CD4-positive, alpha-beta T cell treated with Interferon alpha-2 for 1 hour (primary cell): ENCODE measurements at places on chromosomes 6 and 20.
A peak's percentile ranks its signal among the peaks of the same experiment; 100 is the strongest.

GRCh38 chr6:106539936-106540335 is 89.4 kb downstream of the RTN4IP1 start:
- no peak for DNase-seq

- DNase-seq = no peak
Measured at GRCh38 chr20:10366898-10367692, 66.9 kb downstream of the MKKS start.

- DNase-seq = no peak
Measured at GRCh38 chr20:36465109-36466080, 75.9 kb upstream of the MYL9 start.

DNA sequence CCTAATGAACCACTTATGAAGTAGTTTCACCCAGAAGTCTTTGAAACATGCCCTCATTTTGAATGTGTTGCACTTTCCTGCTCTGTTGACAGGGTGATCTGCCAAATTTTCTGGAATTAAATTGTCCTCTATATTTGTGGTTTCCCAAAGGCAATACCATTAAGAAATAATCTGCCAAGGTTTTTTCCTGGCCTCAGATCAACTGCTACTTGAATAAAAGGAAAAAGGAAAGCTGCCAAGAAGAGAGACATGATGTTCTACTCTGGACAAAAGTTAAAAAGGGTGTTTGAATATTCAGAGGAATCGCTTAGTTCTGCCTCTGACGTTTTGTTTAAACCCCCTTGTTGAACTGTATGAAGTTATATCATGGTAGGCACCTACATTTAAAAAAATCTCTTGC is 37.4 kb upstream of the ARMH2 start:
- DNase-seq = no peak

GRCh38 chr6:100518588-100518987 is 53.9 kb upstream of the SIM1 start:
- no peak for DNase-seq

DNA sequence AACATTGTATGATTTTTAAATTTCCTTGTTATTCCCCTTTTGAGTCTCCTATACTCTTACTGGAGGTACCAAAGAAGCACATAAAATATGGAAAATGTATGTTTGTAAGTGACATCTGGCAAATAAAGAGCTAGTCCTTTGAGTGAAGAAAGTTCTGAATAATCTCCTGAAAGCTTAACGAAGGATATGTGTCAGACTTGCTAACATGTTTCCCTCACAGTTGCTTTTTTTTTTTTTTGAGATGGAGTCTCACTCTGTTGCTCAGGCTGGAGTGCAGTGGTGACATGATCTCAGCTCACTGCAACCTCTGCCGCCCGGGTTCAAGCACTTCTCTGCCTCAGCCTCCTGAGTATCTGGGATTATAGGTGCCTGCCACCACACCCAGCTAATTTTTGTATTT is 63.6 kb downstream of the STK4 start:
- DNase-seq = no peak

DNA sequence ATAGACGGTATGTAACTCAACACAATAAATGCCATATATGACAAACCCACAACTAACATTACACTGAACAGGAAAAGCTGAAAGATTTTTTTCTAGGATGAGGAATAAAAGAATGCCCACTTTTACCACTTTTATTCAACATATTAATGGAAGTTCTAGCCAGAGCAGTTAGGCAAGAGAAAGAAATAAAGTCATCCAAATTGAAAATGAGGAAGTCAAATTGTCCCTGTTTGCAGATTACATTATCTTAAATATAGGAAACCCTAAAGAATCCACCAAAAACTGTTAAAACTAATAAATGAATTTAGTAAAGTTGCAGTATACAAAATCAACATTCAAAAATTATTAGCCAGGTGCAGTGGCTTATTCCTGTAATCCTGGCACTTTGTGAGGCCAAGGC is 24.6 kb upstream of the ADGB start:
- DNase-seq = no peak

GRCh38 chr6:137550535-137550934 is 56.3 kb upstream of the OLIG3 start:
- DNase-seq = no peak

DNA sequence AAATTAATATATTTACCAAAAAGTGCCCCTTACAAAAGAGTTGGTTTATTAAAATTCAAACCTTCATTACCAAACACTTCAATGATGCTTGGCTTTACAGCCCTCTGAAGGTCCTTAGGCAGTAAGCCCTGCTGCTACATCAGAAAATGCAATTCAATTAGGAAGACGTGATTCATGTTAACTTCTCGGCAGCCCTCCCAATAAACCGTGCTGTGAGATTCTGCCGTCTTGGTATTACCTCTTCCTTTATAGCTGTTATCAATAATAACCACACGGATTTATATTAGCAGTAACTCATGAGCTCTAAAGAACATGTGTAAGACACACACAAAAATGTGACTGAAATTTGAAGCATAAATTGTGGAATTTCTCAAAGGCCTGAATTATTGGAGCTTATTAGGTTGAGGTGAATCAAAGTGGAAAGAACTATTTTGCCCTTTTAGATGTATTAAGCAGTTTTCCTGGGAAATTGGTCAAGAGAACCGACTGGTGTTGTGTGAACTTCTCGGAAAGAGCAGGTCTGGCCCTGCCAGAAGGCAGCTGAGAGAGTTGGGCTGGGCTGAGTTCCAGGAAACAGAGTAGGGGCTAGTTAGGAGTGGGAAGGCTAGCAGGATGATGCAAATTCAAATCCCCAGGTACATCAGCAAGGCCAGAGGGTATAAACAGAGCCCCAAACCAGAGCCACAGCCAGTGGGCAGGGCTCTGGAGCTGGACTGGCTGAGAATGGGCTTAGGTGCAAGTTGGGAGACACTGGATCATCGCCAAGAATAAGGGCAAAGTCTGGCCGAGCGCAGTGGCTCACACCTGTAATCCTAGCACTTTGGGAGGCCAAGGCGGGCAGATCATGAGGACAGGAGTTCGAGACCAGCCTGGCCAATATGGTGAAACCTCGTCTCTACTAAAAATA is 33.1 kb downstream of the FGD2 start:
- no peak for DNase-seq

DNA sequence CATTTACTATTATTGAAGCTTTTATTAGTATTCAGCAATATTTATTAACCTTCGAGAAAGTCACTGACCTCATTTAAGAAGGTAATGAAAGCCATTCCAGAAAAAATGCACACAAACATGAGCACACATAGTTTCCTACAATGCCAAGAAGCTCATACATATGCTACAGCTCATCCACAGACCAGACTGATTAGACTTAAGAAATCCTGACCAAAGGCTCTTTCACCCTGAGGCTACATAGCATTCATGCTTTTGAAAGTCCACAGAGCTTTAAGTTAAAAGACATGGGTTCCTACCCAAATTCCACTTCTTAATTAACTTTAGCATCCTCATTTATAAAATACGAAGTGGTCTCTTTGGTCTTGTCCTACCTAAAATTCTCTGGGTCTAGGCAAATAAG is 430.4 kb downstream of the TBC1D32 start:
- no peak for DNase-seq

GRCh38 chr6:56802584-56802983 is 152.3 kb upstream of the BEND6 start:
- DNase-seq = no peak

- no peak for DNase-seq
Measured at GRCh38 chr6:5732496-5732895, 274.2 kb downstream of the NRN1 start.

DNA sequence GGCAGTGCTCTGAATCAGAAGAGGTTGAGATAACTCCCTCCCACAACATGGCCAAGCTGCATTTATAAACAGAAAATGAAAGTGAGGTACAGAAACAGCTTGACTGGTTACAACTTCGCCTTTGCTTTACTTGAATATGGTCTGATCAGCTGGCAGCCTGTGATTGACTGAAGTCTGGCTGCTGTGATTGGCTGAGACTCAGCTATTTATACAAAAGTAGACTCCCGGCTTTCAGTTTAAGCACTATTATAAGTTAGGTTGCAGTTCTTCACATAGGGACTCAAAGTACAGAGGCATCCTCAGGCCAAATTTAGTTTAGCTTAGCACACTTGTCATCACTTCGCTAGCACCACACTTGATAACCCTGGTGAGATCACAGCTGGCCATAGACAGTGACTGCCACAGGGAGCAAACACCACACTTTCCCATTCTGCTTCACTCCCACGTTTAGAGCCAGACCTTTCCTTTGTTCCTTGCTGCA is 362.6 kb downstream of the EPM2A start:
- peak; percentile 4 for DNase-seq

DNA sequence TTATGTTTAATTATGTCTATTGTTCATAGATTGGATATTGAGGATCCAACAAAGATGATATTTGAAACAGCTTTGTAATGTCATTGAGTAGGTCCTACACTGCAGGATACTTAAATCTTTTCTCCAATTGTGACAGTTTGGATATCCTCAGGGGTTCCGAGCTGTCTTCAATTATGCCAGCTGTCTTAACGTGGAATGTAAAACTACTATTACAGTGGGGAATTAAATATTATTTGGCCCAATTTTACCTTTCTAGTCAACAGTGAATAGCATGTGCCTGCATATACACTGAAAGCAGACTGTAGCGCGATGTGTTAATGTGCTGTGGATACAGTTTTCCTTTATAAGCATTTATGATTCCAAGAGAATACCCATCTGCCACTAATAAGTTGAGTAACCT is 156.9 kb downstream of the GRIK2 start:
- no peak for DNase-seq

GRCh38 chr6:140027219-140027618 is 652.8 kb upstream of the CITED2 start:
- DNase-seq = no peak

DNA sequence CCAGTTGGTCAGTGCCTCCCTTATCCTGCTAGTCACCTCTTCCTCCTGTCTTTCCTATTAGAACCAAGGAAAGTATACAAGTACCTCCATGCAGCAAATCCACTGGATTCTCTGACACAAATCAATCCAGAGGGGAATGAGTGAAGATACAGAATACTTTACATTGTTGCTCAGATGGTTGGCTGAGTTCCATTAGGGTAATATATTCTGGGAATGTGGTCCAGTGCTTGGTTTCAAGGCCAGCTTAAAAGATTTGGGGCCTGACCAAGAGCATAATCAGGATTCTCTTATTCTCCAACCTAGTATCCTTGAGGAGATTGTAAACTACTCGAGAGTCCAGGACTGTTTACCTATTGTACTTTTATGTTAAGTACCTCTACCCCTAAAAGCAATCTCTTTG is 23.0 kb downstream of the CARMIL1 start:
- DNase-seq = no peak

- DNase-seq = no peak
Measured at GRCh38 chr6:164911873-164912580, 397.4 kb downstream of the C6orf118 start.

DNA sequence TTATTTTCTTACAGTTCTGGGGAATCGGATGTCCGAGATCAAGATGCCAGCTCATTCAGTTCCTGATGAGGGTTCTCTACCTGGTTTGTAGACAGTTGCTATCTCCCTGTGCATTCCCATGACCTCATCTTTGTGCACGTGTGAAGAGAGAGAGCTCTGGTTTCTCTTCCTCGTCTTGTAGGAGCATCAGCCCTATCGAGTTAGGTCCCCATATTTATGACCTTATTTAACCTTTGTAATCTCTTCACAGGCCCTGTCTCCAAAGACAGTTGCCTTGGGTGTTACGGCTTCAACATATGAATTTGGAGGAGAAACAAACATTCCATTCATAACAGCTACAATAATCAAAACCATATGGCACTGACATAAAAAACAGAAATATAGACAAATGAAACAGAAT is 455.3 kb downstream of the HACE1 start:
- no peak for DNase-seq

- DNase-seq = no peak
Measured at GRCh38 chr6:134466771-134467525, 149.0 kb upstream of the SGK1 start.

- DNase-seq = no peak
Measured at GRCh38 chr6:15346315-15346714, 100.4 kb downstream of the JARID2 start.

GRCh38 chr20:38065764-38066375 is 32.3 kb downstream of the RPRD1B start:
- DNase-seq = no peak

DNA sequence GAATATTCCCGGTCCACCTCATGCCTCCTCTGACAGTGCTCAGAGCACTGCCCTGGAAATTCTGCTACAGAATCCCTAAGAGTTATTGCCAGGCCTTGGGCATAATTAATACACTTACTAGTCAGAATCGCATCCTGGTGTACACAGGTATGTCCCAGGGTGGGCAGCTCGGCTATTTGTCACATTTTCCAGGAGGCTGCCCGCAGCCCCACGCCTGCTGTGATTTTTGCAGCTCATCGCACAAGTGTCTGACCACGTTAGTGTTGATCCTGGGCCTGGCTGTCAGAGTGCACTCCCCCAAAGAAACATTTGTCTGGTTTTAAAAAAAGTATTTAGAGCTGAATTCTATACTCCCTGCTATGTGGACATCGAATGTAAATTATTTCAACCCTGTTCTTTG is 105.4 kb downstream of the CD83 start:
- DNase-seq = no peak

DNA sequence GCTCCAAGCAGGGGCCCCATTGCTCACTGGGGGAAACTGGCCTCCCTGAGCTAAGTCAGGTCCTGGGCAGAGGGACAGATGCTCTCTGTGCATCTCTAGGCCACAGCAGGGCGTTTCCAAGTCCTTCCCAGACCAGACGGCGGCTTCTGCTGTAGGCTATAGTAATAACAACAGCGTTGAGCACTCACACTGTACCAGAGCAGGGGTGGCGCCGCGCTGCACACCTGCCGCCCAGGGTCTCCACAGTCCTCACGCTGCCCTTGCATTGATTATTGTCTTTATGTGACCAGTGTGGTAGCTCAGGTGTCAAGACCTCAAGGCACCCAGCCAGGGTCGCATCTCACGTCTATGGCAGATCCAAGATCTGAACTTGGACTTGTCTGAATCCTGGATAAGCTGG is 14.9 kb upstream of the CCN5 start:
- DNase-seq = no peak

DNA sequence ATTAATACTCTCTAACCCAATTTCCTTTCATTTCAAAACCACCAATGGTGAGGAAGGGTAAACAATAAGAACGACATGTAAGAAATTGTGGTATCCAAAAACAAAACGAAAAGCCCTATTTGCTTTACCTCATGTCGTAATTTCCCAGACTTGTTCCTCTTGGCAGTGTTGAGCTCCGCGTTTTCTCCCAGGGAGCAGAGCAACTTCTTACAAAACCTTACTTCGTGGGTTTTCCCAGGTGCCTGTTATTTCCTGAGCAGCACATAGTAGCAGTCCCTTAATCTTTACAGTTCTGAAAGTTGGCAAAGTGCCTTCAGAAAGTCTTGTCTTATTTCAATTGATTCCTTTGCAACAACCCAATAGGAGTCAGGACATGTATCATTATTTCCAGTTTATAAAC is 207.9 kb upstream of the MARCKS start:
- DNase-seq = no peak

GRCh38 chr6:137590684-137591083 is 96.5 kb upstream of the OLIG3 start:
- DNase-seq = no peak

GRCh38 chr6:71029555-71029954 is 72.7 kb upstream of the B3GAT2 start:
- no peak for DNase-seq

- DNase-seq = no peak
Measured at GRCh38 chr6:67880939-67881705, 754.0 kb upstream of the ADGRB3 start.

- DNase-seq = no peak
Measured at GRCh38 chr20:20399531-20400500, 31.9 kb downstream of the INSM1 start.
